Stimulated activated CD8-positive, alpha-beta memory T cell treated with anti-CD3 and anti-CD28 coated beads, Interleukin-15, amount 100 ng/mL, for 48 hours (primary cell): ENCODE measurements at places on chromosomes 16 and 17.

DNA sequence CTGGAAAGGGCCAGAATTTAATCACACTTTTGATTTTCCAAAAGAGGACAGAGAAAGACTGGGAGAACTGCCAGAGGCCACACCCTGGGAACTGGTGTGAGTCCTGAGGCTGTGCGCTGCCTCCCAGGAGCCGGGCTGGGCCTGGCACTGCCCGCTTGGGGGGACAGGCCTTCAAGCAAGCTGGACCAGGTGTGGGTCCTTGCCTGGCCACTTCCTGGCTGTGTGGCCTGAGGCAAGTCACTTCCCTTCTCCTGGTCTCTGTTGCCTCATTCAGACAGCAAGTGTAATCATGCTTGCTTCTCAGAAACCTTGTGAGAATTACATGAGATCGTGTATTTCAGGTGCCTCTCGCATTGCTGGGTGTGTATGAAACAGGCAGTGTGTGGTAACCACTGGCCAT is 143.0 kb downstream of the SNX29 start:
- DNase-seq: no peak

- peak; percentile 27 for DNase-seq
Observed at GRCh38 chr16:69311533-69312387, 610 bp downstream of the VPS4A start.

DNA sequence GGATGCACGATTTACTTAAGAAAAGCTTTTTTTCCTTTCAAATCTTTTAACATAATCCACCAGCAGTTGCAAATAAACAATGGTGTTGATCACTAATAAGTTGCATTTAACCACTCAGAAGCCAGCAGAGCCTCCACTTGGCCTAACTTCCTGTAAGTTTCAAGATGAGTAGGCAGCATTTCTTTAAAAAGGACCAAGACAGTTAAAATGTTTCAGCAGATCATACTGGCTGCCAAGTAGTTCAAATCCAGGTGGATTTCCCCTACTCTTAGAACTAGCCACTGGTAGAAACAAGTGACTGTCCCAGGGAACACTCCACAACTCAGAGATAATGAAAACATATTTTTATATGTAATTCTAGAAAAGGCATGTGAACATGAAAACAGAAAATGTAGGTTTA is 17.0 kb upstream of the RFFL start:
- DNase-seq: no peak

DNA sequence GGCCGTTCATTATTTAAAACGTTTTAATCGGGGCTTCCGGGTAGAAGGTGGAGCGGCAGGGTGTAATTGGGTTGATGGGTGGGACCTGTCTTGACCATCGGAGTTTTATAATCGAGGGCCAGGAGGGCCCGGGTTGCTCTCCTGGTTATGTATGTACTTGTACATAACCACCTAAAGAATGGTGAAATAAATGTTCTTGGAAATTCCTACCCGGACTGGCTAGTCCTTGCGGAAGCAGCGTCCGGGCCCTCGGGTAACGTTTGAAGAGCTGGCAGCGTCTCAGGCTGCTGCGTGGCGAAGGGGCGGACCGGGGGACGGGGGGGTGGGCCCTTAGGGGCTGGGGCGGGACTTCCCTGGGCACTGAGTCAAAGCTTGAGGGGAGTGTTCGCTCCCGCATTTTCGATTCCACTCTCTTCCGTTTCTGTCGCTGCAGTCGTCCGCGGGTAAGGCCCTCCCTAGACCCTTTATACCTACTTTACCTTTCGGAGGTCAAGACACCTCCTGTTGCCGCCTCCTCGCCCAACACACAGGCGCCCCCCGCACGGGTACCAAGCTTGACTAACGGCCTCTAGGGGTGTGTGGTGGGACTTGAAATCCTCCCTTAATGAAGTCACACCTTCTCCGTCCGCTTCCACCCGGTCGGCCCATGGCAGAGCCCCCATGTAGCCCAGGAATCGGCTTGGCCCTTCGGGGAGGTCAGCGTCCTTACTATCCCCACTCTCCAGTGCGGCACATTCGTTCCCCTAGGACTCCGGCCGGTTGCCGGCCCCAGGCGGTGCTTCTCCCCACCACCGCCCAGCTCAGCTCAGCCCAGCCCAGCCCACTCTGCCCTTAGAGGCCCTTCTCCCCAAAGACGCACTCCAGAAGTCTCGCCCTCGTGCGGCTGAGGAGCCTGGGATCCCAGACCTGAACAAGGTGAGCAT is at the start of gene TMEM106A:
Gene TMEM106A (plus strand): TSS at position 396 of the 923 bp plus-strand sequence. CDS start 1,167 bp downstream, outside the sequence.
- peak; percentile 54 for DNase-seq

- no peak for DNase-seq
Observed at GRCh38 chr16:87241137-87241771, 75.9 kb downstream of the C16orf95 start.

GRCh38 chr17:76683921-76684745 is 26.6 kb downstream of the MXRA7 start:
- no peak for DNase-seq

DNA sequence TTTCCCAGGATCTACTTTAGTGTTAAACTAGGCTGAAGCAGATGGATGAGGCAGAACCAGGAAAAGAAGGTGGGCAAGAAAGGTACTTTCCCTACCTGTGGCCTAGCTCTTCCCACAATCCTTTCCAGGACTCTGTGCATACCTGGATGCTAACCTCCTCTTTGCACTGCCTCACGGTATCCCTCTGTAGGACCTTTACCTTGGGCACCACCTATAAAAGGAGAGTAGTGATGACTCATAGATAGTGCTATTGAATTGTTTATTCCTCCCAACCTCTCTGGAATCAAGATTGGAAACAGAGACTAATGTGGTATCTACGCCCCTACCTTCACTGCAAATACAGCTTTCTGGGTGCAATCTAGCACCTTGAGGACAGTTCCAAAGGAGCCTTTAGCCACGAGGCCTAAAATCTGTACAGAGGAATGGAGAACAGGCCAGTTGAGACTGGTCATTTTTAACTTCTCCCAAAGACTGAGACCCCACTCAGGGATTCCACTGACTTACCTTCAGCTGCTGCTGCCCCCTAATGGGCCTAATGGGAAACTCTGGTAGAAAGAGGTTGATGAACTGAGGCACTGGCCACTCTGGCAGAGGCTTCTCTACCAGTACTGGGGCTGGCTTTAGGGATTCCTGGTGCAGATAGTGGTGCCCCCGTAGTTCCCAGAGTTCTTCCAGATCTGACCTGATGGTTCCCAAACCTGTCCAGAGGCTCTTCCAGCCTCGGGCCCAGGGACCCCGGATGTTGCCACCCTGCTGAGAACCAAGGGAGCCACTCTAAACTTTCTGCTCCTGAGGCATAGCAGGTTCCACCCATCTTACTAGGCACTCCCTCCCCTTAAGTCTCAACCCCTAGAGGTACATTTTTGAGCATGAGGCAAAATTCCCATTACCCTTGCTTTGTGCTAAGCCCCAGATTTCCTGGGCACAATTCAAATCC is 781 bp downstream of the RSKR start:
- DNase-seq: peak; percentile 2
